ENCODE measurements at places on chromosomes 7 and 10.
A peak's percentile ranks its signal among the peaks of the same experiment; 100 is the strongest.

- peak; percentile 47 for DNase-seq
Measured at GRCh38 chr10:119250641-119251314, 43.4 kb downstream of the GRK5 start.

DNA sequence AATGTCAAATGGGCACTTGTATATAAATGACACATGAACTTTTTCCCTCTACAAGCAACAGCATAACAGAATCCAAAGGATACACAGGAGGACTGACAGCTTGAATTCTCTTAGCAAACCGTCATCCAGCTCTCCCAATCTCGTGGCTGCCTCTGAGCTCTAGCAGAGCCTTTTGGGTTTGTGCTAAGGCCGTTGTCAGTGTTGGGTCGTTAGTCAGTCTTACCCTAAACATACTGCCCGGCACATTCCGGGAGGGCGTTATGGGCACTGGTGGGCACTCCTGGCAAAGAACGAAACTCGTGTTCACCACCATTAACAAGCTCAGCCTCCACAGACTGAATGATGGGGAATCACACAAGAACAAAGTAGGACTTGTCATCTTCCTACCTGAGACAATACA, 19.6 kb upstream of the ENO4 start:
- no peak for DNase-seq

DNA sequence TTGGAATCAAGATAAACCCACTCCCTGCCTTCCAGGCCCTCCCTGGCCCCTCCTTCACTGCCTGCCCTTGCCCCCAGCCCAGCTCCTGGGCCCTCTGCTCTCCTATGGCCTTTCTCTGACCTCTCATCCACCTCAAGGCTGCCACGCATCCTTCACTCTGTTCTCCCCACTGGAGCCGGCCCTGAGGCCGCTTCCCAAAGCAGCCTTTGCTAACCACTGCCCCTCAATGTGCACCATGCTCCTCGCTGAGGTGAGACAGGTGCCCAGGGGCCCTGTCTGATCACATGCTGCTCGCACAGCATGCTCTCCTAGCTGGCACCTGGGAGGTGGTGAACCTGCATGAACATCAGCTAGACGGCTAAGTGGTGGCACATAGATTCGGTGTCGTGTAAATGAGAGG, 138.5 kb upstream of the RET start:
- no peak for DNase-seq

GRCh38 chr7:28986765-28987110, 28.6 kb upstream of the TRIL start:
- DNase-seq = no peak

DNA sequence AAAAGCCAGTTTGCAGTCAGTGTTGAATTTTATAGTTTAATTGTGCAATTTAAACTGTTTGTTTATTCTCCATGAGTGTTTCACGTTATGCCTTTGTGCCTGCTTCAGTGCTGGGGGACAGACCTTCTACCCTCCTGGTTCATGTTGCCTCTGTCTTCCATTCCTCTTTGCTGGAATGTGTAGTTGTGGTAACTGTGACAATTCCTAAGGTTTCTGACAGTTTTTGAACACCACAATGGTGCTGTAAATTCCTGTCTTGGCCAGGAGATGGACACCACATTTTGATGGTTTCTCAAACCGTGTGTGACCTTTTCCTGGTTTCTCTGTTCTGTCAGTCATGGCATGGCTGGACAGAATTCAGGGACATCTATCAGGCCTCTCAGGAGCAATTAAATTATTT, 201.7 kb downstream of the BICC1 start:
- DNase-seq = no peak

GRCh38 chr10:75008952-75009351, 102.5 kb upstream of the SAMD8 start:
- DNase-seq = no peak

DNA sequence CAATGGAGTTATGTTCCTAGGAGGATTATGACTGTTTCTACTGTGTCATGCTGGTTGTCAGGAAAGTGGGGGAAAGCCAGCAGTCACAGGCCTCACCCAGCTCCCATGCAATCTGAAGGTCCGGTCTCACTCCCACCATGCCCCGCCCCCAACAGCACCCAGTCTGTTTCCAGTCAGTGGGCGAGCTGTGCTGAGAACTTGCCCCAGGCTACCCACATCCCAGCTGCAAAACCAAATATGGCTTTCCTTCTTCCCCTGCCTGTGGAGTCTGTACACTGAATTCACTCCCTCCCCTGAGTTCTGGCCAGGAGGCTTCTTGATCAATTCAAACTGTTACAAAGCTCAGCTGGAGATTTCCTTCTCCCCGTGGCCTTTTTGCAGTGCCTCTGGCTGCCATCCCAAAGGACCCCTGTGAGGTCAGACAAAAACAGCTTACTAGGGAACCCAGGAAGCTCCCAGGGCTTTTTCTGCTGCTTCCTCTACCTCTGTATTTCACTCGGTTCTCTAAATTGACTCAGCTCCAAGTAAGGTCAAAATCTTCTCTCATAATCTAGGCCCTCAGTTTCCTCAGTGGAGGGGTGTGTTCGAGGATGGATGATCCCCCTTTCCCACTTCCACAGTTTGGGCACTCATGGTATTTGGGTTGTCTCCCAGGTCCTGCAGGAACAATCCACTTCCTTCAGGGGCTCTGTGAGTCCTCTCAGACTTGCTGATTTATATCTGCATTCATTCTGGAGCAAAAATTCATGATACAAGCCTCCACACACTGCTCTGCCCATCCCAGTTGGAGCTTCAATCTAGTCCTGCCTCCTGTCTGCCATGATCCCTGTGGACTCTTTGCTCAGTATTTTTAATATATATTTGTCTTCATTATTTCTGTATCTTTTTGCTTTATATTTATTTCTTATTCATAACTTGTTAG, 205.5 kb downstream of the SEMA3D start:
- no peak for DNase-seq

DNA sequence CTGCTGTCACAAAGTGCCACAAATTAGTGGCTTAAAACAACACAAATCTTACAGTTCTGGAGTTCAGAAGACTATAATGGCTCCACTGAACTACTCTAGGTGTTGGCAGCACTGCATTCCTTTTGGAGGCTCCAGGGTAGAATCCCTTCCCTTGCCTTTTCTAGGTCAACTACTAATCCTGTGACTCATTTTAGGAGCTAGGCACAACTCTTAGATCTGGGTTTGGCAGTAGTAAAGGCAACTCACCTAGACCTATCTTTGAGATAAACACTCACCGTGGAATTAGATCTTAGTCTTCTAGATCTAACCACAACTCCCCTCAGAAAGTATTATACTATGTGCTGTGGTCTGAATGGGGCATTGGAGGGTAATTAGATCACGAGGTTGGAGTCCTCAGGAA, 60.4 kb downstream of the ANKIB1 start:
- DNase-seq = no peak

- DNase-seq = no peak
Measured at GRCh38 chr10:17146892-17147291, 17.3 kb upstream of the CUBN start.

- DNase-seq = no peak
Measured at GRCh38 chr7:158274996-158275395, 312.6 kb downstream of the PTPRN2 start.

GRCh38 chr7:138885383-138886147, 87.6 kb upstream of the ATP6V0A4 start:
- DNase-seq = no peak

DNA sequence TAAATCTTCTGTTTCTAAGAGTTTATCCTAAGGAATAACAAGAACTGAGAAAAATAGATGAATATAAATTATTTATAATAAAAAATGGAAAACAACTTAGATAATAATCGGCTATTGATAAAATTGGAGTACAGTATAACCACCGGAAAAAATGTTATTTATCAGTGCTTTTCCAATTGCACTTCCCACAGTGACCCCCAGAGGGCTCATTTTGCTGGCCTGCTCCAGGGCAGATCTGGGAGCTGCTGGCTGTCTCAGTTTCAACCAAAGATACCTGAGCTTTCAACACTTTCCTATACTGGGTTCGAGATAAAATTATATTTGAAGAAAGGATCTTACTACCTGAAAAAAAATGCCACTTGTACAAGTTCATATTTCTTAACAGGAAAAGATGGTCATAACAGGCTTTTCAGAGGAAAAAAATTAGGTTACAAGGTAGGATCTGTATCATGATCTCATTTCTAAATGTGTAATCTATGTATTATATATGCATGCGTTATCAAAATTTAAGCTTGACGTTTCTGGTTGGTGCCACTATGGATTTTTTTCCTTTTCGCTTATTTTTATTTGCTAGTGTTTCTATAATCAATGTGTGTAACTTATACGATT, 165.7 kb downstream of the NPSR1 start:
- peak; percentile 5 for DNase-seq

- DNase-seq = no peak
Measured at GRCh38 chr7:11726001-11726793, 105.8 kb downstream of the THSD7A start.
